ENCODE measurements at places on chromosomes 13 and 19.

- DNase-seq: no peak
Measured at GRCh38 chr13:21338156-21338555, 120.9 kb downstream of the ZDHHC20 start.

DNA sequence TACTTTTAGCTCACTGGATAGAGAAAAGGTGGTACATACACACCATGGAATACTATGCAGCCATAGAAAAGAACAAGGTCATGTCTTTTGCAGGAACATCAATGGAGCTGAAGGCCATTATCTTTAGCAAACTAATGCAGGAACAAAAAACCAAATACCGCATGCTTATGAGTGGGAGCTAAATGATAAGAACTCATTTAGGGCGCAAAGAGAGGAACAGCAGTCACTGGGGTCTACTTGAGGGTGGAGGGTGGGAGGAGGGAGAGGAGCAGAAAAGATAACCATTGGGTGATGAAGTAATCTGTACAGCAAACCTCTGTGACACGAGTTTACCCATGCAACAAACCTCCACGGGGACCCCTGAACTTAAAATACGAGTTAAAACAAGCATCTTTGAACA lies 135.1 kb downstream of the IRS2 start:
- DNase-seq: no peak

GRCh38 chr13:69579351-69579750 lies 528.3 kb upstream of the ATXN8OS start:
- no peak for DNase-seq

GRCh38 chr19:40279761-40280607 lies 5.2 kb downstream of the AKT2 start:
- DNase-seq: no peak

- DNase-seq: no peak
Measured at GRCh38 chr13:68056816-68057710, 826.9 kb upstream of the PCDH9 start.

DNA sequence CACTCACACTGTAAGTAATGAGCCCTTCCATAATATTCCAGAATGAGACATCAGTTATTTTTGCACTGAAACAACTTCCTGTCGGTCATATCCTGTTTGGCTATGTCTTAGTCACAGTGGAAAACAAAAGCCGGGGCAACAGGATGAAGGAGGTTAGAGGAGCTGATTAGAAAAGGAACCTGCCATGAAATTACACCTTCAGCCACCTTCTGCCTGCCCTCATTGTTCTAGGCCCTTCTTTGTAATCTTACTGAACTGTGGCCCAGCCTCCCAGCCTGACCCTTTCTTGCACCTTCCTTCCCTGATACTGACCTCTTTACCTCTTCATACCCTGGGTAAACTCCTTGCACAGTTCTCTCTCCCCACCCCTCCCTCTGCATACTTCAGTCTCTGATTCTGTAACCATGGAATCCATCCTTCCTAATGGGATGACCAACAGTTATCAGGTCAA lies 67.3 kb downstream of the DOCK9 start:
- DNase-seq: peak; percentile 10

GRCh38 chr13:79654520-79654919 lies 173.6 kb downstream of the NDFIP2 start:
- DNase-seq: no peak

GRCh38 chr19:49845414-49845813 lies 5.5 kb upstream of the PTOV1 start:
- DNase-seq: no peak

GRCh38 chr19:31350033-31350692 lies 927 bp upstream of the TSHZ3 start:
- DNase-seq: no peak

DNA sequence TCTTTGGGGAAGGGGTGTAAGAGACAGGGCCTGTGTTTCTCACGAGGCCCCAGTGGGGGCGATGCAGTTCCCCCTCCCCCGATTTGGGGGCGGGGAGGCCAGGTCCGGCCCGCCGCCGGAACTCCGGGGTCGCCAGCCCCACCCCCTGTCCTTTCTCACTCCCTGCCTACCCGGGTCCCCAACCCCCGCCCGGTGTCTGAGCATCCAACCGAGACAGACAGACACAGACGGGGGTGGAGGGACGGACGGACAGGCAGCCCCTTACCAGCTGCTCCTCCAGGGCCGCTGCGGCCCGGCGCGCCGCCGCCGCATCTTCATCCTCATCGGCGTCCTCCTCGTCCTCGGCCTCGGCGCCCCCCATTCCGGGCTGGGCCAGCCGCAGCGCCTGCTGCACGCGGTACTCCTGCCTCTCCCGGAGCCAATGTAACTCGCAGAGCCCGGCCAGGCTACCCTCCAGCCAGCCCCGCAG lies 397 bp downstream of the DACT3 start:
- DNase-seq: no peak

GRCh38 chr13:48184260-48184659 lies 48.7 kb upstream of the ITM2B start:
- no peak for DNase-seq

DNA sequence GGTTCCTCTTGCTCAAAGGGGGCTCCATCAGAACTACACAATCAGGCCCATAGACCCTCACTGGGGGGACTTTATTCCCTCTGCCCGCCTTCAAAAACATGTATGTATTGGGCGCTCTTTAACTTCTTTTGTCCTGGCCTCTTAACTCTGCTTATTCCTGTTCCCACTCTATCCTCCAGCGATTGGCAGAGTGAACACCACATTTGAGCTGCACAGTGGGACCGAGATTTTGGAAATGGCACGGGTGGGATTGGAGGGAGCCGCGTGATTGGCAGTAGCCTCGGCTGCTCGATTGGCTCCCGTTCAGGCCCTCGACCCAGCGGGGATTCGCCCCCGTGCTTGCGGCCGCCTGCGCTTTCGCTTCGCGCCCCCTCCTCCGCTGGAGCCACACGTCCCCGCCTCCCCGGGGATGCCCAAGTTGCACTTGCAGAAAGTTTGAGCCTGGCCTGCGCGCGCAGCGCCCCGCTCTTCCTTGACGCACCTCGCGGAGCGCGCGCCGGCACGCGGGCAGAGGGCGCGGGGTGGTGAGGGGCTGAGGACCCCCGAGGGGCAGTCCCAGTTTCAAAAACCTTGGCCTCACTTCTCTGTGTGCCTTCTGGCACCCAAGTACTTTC lies at the start of gene ZIC5:
TSS of gene ZIC5 (minus strand) at position 192 of the 614 bp plus-strand sequence. CDS start at position 28, 164 bp downstream.
- DNase-seq: no peak

- no peak for DNase-seq
Measured at GRCh38 chr13:57739089-57739488, 107.5 kb downstream of the PCDH17 start.

DNA sequence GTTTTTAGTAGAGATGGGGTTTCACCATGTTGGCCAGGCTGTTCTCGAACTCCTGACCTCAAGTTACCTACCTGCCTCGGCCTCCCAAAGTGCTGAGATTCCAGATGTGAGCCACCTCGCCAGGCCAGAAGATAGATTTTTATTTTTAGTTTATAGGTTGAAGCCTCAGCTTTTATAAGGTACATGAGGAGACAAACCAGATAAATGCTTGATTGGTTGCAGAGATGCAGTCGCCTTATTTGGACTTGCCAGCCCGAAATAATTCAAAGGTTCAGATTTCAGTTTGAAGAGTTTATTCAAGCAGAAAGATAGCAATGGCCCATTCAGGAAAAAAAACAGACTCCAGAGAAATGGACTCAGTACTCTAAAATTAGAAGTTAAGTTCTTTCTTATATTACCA lies 3.1 kb downstream of the ZNF69 start:
- no peak for DNase-seq

DNA sequence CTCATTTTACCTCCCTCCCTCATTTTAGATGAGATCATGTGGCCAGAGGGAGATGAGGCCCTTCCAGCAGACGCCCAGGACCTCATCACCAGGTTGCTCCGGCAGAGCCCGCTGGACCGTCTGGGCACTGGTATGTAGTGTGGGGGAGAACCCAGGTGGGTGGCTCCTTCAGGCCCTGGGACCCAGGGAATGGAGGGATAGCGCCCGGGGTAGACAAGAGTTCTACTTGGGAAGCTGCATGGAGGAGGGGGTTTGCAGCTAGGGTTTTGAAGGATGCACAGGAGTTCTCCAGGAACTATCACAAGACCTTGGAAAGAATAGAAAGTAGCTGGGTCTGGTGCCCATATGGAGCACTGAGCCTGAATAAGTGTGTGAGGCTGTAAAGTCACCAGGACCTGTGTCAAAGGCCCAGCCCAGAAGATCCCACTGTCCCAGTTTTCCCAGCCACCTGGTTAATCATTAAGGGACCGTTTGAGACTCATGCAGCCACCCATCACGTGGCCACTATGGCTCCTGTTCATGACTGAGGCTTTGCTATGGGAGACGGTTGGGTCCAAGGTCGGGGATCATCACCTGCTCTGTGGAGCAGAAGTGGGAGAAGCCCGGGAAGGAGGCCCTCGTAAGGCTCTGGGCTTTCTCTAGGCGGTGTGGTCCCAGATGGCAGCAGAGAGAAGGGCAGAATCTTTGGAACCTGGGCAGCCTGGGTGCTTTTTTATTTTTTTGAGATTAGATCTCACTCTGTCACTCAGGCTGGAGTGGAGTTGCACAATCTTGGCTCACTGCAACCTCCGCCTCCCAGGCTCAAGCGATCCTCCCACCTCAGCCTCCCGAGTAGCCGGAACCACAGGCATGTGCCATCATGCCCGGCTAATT lies 17.0 kb upstream of the PIK3R2 start:
- no peak for DNase-seq

DNA sequence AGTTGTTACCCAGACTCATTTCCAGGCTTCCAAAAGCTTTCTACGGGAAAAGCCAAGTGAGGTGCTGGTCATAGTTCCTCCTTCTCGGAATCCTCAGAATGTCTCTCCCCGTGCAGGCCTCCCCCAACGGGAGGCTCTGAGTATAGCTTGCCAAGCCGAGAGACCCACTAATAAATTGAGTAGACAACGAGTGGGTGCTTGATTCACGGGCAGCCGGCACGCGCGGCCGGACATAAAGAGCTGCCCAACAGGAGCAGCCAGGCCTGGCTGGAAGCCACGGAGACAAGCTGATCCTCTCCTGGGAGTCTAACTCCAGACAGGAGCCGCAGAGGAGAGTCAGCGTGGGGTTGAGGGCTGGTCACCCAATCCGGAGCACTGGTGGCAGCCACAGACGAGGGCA lies 43.4 kb upstream of the MEDAG start:
- no peak for DNase-seq

DNA sequence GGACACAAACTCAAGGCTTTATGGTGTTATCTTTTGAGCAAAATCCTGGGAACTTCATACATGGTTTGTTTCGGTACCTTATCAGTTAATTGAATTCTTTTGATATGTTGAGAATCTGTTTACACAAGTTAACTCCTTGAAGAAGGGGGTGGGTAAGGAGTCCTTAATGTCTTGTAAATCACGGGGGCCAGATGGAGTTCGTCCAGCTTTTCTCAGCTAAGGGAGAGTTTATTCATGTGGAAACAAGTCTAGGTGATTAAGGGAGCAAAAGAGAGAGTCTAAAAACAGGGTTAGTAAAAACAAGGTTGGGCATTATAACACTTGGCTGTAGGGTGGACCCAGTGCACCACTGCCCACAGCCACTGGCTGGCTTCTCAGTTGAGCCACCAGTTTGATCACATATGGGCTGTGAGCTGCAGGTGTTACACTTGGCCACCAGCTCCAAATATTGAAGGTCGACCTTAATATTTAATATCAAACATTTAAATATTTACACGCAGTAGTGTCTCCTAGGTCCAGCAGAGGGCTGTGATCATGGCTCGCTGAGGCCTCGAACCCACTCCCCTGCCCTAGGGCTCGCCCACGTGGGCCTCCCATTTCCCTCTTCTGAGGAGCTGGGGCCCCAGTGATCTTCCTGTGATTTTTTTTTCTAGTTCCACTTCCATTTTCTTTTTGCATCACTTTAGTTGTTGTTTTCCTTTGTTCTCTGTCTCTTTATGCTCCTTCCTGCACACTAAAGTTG lies 21.0 kb upstream of the ZNF43 start:
- DNase-seq: no peak

DNA sequence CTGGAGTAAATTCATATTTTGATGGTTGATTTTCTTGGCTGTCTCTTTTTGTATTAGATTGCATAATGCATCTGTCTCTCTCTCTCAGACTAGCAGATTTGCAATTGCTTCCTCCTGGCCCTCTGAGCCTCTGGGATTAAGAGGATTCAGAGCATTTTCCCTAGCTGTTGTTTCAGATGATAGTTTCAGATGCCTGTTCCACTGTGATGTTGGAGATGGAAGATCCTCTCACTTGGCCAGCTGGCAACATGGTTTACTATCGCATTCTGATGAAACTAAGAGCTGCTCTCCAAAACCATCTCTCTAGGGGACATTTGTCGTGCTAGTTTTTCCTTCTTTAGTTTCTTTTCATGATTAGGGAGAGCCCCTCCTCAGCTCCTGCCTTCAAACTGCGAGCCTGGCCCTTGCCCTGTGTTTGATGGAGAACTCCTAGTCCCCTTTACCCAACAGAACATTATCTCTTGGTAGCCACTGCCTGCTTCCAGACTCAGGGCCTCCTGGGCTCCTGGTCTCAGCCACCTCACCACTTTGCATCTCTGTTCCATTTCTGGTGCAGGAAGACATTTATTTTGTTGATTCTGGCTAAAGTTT lies 244.6 kb downstream of the B3GLCT start:
- no peak for DNase-seq

DNA sequence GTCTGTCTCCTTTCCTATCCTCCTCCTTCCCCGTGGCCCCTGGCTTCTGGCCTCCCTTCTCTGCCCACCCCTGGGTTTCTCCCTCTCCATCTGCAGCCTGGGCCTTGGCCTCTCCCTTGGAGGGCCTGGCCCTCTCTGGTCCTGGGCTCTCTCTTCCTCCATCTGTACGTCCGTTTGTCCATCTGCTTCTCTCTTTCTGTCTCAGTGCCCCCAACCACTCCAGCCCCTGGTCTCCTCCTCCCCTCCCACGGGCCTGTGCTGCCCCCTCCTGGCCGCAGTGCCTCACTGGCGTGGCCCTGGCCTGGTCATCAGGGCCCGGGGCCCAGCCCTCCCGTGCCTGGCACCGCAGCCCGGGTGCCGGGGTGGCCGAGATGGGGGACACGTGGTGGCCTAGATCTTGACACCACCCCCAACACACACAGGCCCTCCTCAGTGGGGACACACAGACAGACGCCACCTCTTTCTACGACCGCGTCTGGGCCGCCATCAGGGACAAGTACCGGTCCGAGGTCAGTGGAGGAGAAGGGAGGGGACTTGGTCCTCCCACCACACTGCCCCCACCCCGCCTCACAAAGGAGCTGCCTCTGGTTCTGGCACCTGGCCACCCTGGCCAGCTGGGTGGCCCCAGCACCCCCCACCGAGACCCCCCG lies 11.3 kb downstream of the PRKCSH start:
- peak; percentile 40 for DNase-seq

- no peak for DNase-seq
Measured at GRCh38 chr13:76820759-76821158, 65.4 kb downstream of the KCTD12 start.

DNA sequence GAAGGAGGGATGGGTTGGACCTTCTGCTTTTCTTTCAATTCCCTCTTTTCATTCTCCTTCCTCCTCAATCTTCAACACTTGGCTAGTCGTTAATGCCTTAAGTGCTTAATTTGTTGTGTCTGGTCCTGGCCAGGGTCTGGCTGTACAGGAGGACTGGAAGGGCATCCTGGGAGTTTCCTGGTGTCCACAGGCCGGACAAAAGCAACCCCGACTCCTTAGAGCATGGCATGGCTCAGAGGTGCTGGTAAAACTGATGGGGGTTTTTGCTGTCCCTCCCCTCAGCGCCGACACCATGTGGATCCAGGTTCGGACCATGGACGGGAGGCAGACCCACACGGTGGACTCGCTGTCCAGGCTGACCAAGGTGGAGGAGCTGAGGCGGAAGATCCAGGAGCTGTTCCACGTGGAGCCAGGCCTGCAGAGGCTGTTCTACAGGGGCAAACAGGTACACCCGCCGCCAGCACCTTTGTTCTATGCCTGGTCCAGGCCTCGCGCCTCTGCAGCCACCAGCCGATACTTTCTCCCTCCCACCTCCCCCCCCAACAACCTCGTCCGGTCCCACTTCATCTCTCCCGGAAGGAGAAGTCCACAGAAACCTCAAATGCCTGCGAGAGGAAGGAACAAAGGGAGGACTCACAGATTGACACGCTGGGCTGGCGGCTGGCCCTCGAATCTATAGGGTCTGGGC lies 1.4 kb downstream of the UHRF1 start:
- no peak for DNase-seq
